ENCODE measurements at places on chromosomes 4 and X.
A peak's percentile ranks its signal among the peaks of the same experiment; 100 is the strongest.

- DNase-seq, result peak; percentile 60
Observed at GRCh38 chrX:11143931-11144678, 33.0 kb downstream of the HCCS start.

DNA sequence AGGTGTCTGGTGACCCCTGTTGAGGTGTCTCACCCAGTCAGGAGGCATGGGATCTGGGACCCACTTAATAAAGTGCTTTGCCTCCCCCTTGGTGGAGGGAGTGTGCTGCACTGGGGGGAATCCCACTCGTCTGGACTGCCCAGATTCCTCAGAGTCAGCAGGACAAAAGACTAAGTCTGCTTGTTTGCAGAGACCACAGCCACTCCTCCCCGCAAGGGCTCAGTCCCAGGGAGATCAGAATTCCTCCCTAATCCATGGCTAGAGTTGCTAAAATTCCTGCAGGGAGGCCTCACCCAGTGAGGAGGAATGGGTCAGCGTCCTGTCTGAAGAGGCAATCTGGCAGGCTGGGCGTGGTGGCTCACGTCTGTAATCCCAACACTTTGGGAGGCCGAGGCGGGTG, 442.2 kb downstream of the PABPC4L start:
- no peak for DNase-seq

- no peak for DNase-seq
Observed at GRCh38 chr4:54418468-54418867, 189.4 kb downstream of the PDGFRA start.

- no peak for DNase-seq
Observed at GRCh38 chrX:136220540-136220939, 30.7 kb downstream of the MAP7D3 start.

DNA sequence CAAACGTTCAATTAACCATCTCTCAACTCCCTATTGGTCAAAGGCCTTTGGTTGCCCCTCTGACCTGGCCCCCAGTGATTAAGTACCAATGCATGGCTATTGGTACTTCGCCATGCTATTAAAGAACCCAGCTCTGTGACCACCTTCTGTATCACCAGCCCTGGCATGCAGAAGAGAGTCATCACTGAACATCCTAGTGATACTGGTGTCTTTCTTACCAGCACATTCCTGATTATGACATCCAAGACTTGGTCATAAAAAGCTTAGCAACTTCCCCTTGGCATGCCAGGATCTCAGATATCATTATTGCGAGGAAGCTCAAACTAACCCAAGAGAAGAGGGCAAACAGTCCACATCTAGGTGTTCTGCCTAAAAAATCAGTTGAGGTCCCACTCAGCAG, 122.3 kb upstream of the OTUD4 start:
- no peak for DNase-seq

GRCh38 chrX:151099001-151099400, 77.4 kb upstream of the GPR50 start:
- DNase-seq, result no peak

- DNase-seq, result peak; percentile 73
Observed at GRCh38 chrX:72121383-72121782, 10.3 kb downstream of the RTL5 start.

- no peak for DNase-seq
Observed at GRCh38 chr4:182018691-182019090, 224.5 kb upstream of the TENM3 start.

DNA sequence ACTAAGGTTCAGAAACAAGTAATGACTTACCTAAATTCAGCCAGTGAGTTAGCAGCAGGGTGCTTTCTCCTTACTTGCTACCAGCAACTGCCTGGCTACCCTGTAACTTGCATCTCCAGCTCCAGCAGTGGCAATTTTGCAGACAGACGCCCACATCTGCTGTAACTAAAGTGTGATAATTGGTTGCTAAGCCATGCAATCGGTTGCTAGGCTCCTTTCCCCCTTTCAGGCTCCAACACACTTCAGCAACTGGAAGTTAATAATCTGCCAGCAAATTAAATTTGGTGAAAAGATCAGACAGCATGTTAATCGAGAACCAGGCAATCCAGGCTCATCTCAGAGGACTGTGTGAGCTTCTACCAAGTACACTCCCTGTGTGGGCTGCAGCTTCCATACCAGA, 24.2 kb upstream of the ARHGEF9 start:
- no peak for DNase-seq

- DNase-seq, result no peak
Observed at GRCh38 chr4:189177130-189177529, 763.5 kb upstream of the FRG1 start.

- no peak for DNase-seq
Observed at GRCh38 chr4:76982638-76983584, 33.4 kb downstream of the SEPTIN11 start.

GRCh38 chr4:87624698-87625097, 16.4 kb downstream of the DSPP start:
- DNase-seq, result no peak

GRCh38 chr4:115437739-115438138, 324.3 kb upstream of the NDST4 start:
- no peak for DNase-seq
